ENCODE measurements at places on chromosomes 4 and X.
A peak's percentile ranks its signal among the peaks of the same experiment; 100 is the strongest.

GRCh38 chr4:11623726-11624037 is 195.0 kb upstream of the HS3ST1 start:
- DNase-seq, result no peak

DNA sequence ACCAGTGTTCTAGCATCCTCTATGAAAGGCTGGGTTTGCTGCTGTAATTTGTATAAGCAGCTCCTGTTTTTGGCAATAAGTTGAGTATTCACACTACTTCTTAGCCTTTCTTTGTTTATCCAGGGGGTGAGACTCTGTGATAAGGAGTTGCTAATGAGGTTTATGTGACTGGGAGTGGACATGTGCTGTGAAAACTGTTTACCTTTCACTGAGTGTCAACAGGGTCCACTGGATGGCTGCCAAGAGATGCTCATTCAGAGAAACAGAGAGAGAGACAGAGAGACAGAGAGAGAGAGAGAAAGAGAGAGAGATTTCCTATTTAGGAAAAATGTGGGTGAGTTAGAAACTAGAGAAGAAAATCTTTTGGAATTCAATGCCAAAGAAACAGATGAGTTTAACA is 233.9 kb downstream of the CHIC2 start:
- no peak for DNase-seq

- no peak for DNase-seq
These were observed 5.8 kb downstream of the CASK start for GRCh38 chrX:41917517-41917916.

- DNase-seq, result no peak
These were observed 90.9 kb downstream of the SH3RF1 start for GRCh38 chr4:169179609-169180521.

GRCh38 chr4:168835880-168836454 is 174.1 kb downstream of the CBR4 start:
- DNase-seq, result no peak

DNA sequence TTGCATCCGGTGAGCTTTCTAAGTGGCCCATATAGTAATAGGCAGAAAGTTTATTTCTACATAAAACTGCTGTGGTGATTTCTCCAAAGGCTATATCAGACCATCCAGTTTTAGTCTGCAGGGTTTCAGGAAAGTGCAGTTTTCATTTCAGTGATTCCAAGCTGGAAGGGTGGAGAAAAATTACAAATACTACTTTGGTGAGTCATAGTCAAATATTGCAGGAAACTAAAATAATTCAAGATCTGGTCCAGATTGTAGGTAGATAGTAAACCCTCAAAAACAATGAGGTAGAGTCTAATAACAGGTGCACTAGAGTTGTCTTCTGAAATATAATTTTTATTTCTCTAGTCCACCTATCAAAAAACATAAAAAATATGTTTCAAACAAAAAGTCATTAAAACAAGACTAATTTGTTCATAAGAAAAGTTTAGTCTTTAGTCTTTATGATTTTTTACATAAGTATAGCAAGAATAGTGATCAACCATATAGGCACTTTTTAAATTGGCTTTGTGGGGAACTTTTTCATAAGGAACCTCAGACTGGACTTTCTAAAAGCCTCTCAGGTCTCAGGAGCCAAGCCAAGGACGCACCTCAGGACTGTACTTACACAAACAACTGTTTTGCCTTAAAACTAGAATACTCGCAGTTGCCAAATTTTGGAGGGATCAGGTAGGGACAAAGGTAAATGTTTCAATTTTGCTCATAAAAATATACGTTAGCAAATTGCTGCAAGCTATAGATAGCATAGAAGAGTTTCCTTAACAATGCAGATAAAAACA is 101.8 kb upstream of the TLR3 start:
- no peak for DNase-seq

- DNase-seq, result no peak
These were observed 41.3 kb downstream of the DOCK11 start for GRCh38 chrX:118536687-118537461.

DNA sequence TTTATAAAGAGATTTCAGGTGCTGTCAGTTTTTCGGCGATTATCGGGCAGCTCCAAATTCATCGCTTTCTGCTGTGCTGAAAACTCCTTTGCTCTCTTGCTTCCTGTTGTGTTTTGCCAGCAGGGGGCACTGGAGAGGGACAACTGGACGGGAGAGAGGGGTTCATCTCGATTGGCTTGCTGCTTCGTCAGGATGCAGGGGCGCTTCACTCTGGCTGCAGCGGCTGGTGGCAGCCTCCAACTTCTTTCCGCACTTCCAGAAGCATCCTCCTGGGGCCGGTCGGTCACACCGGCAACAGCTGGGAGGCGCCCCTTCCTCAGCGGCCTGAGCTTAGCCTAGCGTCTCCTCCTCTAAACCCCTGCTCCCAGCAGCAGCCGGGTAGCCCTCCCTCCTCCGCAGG is 29.5 kb downstream of the MSL3 start:
- DNase-seq, result peak; percentile 67

- DNase-seq, result peak; percentile 27
These were observed 53.0 kb downstream of the CHST7 start for GRCh38 chrX:46626566-46626965.

- DNase-seq, result no peak
These were observed 104.6 kb upstream of the ETNPPL start for GRCh38 chr4:108867476-108867875.

GRCh38 chr4:173519111-173520101 is 10.6 kb downstream of the HAND2 start:
- DNase-seq, result no peak

GRCh38 chrX:50456712-50457484 is 13.7 kb downstream of the DGKK start:
- no peak for DNase-seq

- no peak for DNase-seq
These were observed 287.5 kb downstream of the ACTRT1 start for GRCh38 chrX:127764674-127765073.

GRCh38 chrX:30304866-30305265 is 4.3 kb downstream of the NR0B1 start:
- no peak for DNase-seq

DNA sequence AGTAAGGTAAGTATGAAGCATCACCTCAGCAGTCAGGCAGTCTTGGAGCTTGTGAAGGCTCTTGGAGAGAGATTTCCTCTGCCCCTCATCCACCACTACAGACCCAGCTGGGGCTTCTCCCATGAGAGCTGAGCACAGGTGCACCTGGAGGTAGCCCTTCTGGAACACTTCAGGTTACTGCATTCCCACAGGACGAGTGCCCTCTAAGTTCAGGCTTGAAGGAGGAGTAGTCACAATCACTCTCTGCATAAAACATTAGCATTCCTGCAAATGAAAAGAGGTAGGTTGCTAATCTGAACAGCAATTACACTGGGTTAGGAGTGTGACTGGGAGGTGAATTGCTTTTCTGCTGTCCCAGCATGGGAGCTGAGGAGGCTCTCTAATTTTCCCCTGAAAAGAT is 308.8 kb downstream of the TEX13C start:
- DNase-seq, result no peak
